ENCODE measurements at places on chromosomes 7 and 10.
A peak's percentile ranks its signal among the peaks of the same experiment; 100 is the strongest.

GRCh38 chr7:104136561-104136960 lies 71.3 kb downstream of the ORC5 start:
- DNase-seq, result no peak

- no peak for DNase-seq
These were observed 33.8 kb upstream of the TRIM8 start for GRCh38 chr10:102610441-102610887.

GRCh38 chr10:98673171-98673782 lies 226.5 kb upstream of the HPS1 start:
- no peak for DNase-seq

GRCh38 chr7:4642468-4643203 lies 39.5 kb upstream of the FOXK1 start:
- no peak for DNase-seq

DNA sequence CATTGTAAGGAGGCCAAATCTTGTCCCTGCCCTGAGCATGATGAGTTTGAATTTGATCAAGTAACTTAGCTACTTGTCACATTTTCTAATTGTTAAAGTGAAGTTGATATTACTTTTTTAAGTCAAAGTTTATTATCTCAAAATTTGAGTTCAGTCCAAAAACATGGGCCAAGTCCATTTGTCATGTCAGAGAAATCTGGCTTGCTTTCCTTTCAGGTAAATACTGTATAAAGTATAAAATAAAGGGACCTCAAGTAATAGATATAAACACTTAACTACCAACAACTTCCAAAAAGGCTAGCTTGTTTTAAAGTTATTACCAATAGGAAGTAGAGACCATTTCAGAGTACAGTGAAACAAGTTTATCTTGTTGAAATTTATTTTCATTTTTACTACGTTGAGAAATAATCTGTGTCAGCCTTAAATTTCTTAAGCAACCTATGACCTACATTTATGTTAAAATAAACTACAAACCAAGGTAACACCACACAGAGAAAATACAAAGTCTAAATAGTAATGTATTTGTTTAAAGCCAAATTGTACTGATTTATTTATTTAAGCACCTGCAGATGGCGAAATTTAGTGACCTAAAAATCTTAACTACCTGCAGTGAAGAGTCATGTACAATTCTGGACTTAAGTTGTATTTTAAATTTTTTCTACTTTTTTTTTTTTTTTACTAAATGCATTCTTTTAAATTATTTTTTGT lies 36.5 kb downstream of the FHIP2A start:
- DNase-seq, result no peak

GRCh38 chr7:101077303-101078086 lies 7.8 kb upstream of the TRIM56 start:
- peak; percentile 67 for DNase-seq

- DNase-seq, result peak; percentile 86
These were observed 73.8 kb downstream of the DIP2C start for GRCh38 chr10:615583-616152.

DNA sequence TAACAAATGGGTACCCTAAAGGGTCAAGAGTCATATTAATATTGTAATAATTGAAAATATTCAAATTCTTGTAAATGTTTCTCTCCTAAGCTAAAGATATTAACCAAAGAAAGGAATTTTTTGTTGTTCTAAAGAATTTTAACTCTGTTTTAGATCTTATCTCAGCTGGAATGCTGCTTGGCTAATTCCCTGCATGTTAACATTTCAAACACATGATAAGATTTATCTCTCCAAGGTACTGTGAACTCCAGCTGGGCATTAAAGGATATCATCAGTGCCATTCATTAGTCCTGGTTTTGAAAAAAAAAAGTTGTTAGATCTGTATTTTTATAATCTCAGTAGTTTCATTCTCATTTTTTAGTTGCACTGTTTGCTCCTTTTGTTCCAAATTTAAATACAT lies 76.9 kb downstream of the MAPK8 start:
- no peak for DNase-seq

DNA sequence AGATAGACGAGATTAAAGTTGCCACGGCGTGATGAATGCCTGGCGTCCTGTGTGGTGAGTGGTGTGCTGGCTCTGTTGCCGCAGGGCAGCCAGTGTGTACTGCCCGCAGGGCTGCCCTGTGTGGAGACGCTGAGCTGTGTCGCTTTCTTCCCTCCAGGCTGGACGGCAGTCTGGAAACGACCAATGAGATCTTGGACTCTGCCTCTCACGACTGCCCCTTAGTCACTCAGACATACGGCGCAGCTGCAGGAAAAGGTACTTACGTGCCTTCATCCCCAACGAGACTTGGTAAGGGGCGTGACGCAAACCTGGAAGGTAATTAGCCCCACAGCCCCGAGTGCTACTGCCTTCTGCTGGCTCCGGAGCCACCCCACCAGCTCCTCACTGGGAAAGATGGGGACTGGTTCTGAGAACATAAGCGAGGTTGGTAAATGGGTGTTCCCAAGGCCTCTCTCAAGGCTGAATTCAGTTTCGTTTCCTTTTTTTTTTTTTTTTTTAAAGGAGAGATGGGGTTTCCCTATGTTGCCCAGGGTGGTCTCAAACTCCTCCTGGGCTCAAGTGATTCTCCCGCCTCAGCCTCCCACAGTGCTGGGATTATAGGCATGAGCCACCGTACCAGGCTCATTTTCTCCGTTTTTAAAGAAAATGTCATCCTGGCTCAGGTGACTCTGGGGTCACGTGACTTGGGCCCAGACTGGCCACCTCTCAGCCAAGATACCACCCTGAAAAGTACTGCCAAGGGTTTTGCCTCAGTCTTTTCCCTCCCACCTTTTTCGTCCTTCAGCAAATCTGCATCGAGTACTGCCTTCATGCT lies 39.6 kb downstream of the WIPI2 start:
- DNase-seq, result no peak

DNA sequence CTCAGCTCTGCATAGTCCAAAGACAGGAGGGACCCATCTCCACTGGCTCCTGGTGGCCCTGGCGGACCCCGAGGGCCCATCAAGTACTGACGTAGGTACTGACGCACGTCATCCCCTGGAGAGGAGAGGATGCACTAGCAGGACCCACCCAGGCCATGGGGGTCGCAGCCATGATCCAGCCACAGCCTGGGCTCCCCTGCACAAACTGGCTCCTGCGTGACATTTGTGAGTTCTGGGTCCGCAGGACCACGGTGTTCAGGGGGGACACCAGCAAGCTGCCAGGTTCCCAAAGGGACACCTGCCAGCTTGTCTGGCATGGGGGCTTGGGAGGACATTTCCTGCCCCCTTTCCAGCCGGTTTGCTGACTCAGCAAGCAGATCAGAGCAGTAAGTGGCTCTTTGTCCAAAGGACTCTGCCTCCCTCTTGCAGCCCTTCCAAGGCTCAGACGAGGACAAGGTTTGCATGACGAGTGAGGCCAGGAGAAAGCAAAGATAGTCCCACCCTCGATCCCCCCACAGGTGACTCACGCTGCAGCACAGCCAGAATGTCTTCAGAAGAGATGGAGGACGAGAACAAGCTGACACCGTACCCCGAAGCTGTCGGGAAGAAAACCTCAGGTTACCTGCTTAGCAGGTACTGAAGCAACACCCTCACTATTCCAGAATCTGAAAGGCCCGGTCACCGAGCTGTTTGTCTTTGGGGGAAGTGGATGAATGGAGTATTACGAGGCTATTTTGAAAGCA lies 49.0 kb downstream of the COL17A1 start:
- no peak for DNase-seq

GRCh38 chr7:100567031-100567730 lies 6.5 kb downstream of the SAP25 start:
- no peak for DNase-seq

DNA sequence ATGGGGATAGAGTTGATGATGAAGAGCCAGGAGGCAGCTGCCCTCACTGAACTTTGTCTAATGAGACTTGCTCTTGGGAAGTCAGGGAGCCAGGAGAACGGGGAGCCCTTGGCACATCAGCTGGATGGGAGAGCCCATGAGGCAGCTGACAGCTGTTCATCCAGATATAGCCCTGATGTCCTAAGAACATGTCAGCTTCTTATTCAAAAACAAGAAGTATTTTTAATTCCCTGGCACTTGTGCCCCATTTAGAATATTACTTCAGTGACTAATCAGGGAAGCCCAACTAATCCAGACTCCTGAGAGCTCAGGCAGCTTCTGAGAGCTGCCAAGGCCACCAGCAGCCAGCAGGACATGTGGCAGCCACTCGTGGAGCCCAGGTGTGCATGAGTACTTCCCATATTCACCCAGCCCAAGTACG lies 363.4 kb downstream of the GRID1 start:
- no peak for DNase-seq
